Kasumi-1 (cell line): ENCODE measurements at places on chromosomes 12 and 14.
A peak's percentile ranks its signal among the peaks of the same experiment; 100 is the strongest.

GRCh38 chr14:58904776-58905175 is 267.0 kb downstream of the DACT1 start:
- no peak for DNase-seq

DNA sequence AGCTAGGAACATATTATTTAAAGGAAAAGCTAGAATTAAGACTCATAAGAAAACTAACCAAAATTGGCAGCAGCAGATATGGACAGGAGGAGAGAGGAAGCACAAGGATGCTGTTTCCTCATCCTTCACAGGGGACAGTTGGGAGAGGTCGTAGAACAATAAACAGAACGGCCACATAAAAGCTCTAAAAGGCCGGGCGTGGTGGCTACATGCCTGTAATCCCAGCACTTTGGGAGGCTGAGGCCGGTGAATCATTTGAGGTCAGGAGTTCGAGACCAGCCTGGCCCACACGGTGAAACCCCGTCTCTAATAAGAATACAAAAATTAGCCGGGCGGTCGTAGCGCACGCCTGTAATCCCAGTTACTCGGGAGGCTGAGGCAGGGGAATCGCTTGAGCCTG is 10.5 kb downstream of the TCL1B start:
- DNase-seq, result no peak

DNA sequence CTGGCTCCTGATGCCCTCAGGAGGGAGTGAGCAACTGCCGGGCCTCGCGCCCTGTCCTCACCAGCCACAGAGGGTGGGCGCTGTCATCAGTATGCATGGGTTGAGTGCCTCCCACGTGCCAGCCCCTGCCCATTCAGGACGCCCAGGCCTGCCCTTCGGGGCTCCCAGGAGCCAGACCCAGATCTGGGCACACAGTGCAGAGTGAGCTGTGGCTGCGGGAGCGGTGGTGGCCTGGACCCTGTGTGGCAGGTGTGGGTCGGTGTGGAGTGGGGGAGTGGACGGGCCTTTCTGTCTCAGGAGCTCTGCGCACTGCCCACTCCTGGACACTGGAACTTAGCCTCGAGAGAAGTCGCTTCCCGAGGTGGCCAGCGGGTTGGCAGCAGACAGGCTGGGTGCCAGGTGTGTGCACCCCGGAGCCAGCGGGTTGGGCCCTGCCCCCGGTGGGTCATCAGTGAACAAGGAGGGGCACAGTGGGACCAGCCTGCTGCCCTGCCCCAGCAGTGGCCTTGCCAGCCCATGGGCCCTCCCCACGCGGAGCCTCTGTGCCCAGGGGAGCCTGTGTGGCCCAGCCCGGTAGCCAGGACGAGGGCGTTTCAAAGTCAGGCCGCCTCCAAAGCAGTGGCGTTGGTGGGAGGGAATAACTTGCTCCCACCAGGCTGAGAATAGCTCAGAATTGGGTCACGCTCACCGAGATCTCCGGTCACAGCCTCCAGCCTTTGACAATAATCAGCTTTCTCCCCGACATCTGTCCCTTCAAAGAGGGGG is 9.5 kb downstream of the TRMT61A start:
- DNase-seq, result no peak

GRCh38 chr12:98360401-98360800 is 155.0 kb upstream of the TMPO start:
- DNase-seq, result no peak

- no peak for DNase-seq
Observed at GRCh38 chr14:46433381-46433780, 218.2 kb downstream of the RPL10L start.

DNA sequence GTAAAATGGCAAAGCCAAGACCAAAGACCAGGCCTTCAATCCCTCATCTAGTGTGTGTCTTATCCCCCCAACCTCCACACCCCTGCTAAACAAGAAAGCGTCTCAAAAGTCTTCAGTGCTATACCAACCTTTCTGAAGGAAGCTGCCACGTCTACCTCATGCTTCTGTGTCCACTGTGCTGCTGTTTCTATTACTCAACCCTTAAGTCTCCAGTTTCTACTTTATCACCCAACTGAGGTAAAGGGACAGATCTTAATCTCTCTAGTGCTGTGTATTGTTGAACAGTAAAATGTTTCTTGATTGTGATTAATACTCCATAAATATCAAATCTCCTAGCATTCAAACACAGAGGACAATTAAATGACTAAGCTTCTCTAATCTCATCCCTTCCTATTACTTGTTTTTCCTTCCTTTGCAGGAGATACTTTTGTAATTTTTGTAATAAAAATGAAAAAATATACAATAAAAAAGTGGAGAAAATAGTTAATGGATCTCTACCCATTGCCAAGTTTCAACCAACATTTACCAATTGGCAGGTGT is 23.3 kb downstream of the BTBD7 start:
- DNase-seq, result no peak

- DNase-seq, result no peak
Observed at GRCh38 chr14:64369201-64369600, 19.0 kb upstream of the MTHFD1 start.

DNA sequence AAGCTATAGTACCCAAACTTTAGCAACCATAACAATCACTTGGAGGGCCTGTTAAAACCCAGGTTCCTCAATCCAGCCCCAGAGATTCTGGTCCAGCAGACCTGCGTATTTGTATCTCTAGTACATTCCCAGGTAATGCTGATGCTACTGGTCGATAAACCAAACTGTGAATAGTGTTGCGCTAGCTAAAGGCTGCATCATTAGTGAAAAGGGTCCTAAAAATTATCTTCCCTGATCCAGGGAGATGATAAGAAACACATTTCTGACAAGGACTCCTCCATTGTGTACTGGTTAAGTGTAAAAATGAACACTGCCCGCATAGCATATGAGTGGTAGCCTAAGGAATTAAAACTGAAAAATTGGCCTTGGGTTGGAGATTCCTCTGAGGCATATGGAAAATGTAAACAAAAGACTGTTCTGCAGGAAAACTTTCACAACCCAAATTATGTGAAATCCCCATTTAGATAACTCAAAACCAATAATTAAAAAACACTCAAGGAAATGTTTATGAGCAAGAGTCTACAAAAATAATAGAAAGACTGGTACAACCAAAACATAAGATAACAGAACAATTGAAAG is 322.7 kb downstream of the CEP128 start:
- DNase-seq, result no peak

DNA sequence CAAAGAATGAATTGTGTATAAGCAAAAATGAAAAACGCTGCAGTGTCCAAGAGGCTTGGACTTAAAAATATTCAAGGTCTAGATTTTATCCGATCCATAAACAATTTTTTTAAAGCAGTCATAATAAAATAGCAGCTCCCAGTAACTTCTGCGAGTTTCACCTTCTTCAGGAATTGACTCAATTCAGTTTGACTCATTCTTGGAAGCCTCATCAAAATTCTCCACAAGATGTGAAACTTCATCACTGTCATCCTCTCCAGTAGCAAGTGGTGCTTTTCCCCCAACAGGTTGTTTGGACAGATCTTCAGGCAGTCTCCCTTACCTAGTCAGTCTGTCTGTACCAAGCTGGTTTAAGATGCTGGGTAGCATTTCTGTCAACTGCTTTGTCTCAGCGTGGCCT is 93.5 kb upstream of the FOXG1 start:
- no peak for DNase-seq

DNA sequence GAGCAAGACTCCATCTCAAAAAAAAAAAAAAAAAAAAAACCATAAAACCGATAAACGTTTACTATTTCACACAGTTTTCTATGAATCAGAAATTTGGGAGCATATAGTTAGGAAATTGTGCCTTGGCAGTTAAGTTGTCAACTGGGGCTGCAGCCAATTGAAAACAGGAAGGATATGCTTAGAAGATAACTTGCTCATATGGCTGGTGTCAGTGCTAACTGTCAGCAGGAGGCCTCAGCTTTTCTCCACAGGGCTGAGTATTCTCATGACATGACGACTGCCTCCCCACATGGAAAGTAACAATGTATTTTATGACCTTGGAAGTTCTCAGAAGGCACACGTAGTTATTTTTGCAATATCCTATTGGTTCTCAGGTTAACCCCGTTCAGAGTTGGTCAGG is 29.6 kb upstream of the OR5AU1 start:
- DNase-seq, result peak; percentile 85

DNA sequence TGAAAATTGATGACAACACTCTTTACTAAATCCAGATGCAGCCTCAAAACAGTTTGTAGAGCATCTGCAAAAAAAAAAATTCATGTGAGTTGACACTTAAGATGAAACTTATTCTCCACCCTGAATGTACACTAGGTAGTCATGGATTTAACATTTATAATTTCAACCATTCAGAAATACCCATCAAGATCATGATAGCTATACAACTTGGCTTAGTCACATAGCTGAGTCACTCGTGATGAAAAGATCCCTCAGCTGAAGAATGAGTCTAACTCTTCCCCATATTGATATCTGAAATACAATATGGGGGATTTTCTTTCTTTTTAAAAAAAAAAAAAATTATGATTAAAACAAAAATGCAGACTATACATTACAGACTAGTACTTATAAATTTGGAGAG is 104.8 kb upstream of the PLEKHG7 start:
- DNase-seq, result no peak

DNA sequence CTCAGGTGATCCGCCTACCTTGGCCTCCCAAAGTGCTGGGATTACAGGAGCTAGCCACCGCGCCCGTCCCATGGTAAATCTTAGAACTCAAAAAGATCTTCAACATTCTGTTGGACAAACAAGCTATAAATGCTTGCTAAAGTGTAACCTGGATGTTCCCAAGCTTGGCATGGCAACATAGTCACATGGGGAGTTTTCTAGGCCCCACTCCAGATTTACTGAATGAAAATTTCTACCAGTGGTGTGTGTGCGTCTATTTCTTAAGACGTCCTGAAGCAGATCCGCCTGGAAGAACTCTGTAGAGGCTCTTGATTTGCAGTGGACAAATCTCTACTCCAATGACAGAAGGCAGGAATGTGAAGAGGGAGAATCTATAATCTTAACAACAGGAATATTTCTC is 59.9 kb downstream of the ZFYVE21 start:
- DNase-seq, result no peak

- no peak for DNase-seq
Observed at GRCh38 chr14:23624830-23625404, 11.2 kb upstream of the DHRS2 start.

DNA sequence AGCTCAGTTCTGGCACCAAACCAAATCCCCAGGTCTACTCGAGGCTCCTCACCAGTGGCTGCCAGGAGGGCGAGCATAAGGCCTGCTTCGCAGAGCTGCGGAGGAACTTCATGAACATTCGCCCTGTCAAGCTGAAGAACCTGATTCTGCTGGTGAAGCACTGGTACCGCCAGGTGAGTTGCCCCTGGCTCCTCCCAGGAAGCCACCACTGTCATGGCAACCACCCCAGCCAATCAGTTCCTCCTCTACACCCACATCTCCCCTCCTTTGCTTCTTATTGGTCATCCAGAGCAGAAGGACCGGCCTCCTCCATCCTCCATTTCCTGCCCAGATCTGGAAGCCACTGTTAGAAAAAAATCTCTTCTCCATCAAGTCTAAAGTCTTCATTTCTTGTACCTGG is 17.2 kb upstream of the OAS2 start:
- DNase-seq, result no peak

GRCh38 chr12:128570191-128571065 is 253.3 kb downstream of the SLC15A4 start:
- DNase-seq, result no peak

DNA sequence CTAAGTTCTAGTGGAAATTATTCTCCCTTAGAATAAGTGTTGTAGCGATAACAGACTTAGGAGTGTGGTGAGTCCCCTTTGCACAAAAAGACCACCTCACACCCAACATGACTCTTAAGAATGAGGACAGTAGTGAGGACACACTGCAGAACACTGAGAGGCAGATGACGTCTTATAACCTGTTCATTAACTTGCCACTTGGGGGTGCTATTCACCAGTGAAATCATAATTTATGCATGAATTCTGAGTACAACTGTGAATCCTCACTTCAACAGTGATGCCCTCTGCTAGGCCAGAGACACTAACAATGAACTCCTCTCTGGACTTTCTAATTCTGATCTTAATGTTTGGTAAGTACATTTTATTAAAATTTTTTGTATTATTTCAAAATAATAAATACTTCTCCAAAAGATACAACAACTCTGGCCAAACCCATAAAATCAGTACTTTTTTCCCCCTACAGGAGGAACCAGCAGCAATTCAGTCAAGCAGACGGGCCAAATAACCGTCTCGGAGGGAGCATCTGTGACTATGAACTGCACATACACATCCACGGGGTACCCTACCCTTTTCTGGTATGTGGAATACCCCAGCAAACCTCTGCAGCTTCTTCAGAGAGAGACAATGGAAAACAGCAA is 274.7 kb downstream of the DAD1 start:
- peak; percentile 64 for DNase-seq

GRCh38 chr12:68538726-68539614 is 71.7 kb upstream of the RAP1B start:
- DNase-seq, result peak; percentile 25
